ENCODE measurements at places on chromosomes 5 and 9.

GRCh38 chr5:93990504-93991070, 249.2 kb upstream of the POU5F2 start:
- DNase-seq, result no peak

DNA sequence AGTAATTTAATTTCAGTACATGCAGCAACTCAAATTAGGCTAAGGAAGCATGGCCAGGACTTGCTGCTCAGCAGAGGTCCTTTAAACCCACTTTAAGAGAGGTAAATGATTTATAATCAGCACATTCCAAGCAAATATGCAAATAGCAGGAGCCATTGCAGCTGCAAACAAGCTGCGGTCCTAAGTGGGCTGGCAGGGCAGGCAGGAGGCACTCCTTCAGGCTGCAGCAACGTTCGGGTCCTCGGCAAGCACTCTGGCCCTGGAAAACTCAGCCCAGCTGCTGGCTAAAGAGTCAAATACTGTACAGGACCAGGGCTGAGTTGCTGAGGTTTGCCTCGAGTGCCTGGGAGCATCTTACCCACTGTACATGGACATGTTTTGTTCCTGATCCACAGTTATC, 126.9 kb downstream of the FSTL4 start:
- no peak for DNase-seq

DNA sequence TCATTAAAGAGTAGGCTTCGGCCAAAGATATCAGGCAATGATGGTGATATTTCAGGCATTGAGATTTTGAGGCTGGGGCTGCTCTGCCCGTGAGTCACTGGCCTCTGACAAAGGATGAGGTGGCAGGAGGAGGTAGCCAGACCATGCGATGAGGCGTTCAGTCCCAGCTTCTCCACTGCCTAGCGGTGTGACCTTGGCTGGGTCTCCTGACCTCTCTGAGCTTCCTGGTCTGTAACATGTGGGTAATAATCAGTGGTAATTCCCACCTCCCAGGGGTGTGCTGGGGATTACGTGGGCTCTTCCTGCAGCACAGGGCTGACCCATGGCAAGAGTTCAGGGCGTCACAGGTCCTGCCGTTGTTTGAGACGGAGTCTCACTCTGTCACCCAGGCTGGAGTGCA, 73.2 kb upstream of the RAPGEF1 start:
- no peak for DNase-seq

DNA sequence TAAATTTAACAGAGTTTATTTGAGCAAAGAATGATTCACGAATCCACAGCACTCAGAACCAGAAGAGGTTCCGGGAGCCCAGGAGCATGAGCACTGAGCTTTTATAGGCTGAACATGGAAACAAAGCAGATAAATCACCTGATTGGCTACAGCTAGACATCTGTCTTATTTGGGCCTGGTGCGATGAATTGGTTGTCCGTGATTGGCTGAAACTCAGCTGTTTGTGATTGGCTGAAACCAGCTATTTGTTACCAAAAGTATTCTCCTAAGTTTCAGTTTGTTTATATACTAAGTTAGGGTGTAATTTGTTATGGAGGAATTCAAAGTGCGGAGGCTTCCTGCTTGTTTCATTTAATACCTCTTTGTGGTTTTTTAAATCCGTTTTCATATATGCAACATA, 15.8 kb upstream of the LCP2 start:
- DNase-seq, result no peak

DNA sequence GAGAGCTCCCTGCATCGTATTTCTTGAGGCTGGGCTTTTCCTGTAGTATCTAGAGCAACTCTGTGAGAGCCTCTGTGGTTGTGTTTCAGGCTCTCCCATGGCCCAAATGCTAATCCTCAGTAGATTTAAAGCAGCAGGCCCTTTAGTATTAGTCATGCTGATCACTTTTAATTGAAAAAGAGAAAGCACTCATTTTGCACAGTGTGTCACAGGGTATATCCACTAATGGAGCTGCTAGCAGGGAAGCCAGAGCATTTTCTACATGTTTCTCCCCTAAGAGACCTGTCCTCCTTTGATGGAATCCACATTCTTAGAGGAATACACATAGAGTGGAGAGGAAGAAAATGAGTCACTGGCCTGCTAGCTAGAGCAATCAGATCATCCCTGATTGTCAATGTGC, 348.5 kb downstream of the TMEM232 start:
- DNase-seq, result no peak

GRCh38 chr9:36992501-36993316, 41.4 kb downstream of the PAX5 start:
- no peak for DNase-seq

GRCh38 chr9:94745806-94746540, 19.5 kb downstream of the AOPEP start:
- DNase-seq, result no peak

DNA sequence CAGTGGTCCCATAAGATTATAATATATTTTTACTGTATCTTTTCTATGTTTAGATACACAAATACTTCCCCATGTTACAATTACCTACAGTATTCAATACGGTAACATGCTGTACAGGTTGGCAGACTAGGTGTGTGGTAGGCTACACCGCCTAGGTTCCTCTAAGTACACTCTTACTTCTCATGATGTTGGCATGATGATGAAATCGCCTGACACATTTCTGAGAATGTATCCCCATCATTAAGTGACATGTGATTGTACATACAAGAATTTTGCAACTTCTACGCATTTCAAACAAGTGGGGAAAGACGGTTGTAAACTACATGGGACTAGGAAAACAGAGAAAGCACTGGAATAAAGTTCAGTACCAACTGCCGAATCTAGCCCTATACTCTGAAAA, 53.3 kb downstream of the SETX start:
- DNase-seq, result no peak

DNA sequence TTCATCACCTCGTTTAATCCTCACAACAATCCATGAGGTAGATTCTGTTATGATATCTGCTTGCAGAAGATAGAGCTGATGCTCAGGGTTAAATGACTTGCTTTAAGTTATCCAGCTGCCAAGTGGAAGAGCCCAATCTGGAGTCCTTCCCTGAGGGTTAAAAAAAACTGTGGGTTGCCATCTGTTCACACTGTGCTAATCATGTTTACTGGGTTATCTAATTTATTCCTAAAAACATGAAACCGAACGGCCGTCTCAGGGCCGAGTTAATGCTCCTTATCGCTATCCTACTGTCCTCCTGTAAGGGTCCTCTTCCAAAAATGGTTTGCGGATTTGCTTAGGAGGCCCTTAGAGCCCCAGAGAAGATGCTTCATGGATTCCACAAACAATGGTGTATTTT, 153.3 kb downstream of the YIPF5 start:
- DNase-seq, result peak; percentile 28

DNA sequence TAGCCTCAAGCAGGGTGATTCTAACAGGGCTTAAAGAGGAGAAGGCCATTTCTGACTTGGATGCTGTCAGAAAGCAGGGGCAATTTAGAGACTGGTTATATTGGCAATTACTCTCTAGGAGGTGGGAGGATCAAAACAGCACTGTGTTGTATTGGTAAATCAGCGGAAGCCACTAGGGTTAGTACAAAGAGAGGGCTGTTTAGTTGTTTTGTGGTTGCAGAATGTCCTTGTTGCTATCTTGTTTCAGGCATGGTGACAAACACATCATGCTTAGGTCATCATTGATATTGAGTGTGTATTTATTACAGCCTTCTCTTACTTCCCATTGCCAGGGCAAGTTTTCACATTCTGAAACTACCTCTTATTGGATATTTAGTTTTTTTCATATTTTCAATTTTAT, 165.3 kb downstream of the TAF11L14 start:
- DNase-seq, result no peak

All from dorsolateral prefrontal cortex (tissue), 122 donors.